Stimulated activated CD8-positive, alpha-beta memory T cell treated with anti-CD3 and anti-CD28 coated beads, Interleukin-15, amount 100 ng/mL, for 24 hours (primary cell): ENCODE measurements at places on chromosomes 4 and X.

DNA sequence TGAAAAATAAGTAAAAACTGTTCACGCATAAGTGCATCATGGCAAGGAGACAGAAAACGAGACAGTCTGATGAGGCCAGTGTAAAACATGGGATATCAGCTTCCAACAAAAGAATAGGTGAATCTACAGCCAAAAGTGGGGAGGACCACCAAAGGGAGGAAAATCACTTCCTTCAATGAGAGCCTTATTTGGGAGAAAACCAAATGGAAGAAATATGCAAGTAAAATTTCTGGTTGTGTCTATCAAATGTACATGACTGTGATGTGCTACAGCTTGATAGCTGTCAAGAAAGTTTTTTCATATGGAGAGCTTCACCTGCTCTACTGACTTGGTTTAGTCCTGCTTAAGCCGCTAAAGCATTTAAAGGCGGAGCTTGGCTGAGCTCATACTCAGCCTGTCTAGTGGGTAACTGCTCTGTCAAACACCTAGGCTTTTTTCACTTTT, 66.2 kb downstream of the MAGEA1 start:
- DNase-seq, result no peak

DNA sequence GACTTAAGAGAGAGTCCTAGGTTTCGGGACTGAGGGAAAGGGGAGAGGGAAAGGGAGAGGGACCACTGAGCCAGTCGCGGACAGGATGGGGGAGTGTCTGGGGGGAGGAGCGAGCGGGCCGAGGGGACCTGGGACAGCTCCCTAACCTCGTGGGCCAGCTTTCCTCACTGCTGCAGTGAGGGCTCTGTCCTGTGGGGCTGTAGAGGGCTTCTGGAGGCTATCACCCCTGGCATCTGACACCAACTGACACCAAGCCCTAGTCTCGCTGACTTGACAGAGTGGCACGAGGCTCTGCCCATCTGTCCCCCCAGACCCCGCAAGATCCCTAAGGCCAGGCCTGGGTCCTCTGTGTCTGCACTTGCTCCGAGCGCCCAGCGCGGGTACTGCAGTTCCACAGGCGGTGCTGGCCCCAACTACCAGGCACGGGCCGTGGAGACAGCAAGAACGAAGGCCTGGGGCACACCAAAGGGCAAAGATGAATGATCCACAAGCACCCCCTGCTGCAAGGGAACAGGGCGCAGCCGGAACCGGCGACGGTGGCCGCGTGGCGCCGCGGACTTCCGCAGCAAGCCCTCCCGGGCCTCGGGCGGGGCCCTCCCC, 465 bp downstream of the HAUS7 start:
- no peak for DNase-seq

DNA sequence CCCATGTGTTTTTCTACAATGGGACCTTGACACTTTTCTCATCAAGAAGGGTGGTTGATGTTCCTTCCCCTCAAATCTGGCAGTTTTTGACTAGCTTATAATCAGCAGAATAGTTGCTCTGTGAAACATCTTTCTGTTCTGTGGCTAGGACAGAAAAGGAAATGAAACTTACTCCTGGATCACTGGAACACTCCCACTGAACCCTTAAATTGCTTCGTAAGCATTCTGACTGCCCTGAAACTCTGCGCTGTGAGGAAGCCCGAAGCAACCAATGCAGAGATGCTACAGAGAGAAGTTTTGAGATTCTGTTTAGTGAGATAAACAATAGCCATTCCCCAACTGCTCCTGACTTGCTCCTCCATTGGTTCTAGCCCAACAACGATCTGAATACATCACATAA, 602.2 kb downstream of the CENPC start:
- DNase-seq, result no peak

- no peak for DNase-seq
Measured at GRCh38 chr4:81566161-81566591, 94.5 kb upstream of the RASGEF1B start.

DNA sequence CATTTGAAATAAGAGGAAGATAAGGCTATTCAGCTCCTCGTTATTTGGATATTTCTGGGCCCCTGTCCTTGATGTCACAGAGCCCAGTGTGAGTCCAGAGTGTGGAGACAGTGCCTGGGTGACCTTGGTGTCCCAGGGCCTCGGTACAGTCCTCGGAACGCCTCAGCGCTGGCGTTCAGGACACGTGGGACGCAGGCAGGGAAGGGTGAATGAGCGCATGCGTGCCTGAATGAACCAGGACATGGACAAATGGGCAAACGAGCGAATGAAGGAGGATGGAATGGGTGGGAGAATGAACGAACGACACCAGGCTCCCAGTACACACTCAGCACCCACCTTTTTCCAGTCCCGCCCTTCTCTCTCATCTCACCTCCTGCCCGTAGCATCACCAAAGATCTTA, 44.2 kb downstream of the EVC start:
- no peak for DNase-seq

- no peak for DNase-seq
Measured at GRCh38 chr4:101813604-101814003, 23.1 kb downstream of the BANK1 start.

DNA sequence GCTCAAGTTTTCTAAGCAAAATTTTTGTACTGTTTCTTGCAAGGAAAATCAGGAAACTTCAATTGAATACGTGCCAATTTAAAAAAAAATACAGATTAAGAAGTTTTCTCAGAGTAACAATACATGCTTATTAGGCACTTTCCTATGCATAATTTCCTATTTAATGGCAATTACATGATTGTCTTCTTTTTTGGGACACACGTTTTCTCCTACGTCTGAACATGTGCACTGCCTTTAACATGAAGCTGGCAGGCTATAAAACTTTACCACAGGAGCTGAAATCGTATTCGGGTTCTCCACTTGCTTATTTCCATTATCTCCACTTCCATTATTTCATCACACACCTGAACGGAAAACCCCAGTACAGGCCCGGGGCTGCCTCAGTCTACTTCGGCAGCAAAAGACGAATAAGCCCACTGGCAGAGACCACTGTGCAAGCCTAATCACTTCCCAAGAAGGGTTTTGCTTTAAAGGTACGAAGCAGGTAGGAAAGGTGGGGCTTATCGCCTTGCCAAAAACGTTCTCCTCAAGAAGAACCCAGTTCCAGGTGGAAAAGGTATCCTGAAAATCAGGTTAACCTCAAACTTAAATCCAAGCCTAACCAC, 575 bp downstream of the RCHY1 start:
- DNase-seq, result no peak

- no peak for DNase-seq
Measured at GRCh38 chr4:189304167-189304566, 636.5 kb upstream of the FRG1 start.

- no peak for DNase-seq
Measured at GRCh38 chrX:47178337-47178736, 15.3 kb upstream of the UBA1 start.

DNA sequence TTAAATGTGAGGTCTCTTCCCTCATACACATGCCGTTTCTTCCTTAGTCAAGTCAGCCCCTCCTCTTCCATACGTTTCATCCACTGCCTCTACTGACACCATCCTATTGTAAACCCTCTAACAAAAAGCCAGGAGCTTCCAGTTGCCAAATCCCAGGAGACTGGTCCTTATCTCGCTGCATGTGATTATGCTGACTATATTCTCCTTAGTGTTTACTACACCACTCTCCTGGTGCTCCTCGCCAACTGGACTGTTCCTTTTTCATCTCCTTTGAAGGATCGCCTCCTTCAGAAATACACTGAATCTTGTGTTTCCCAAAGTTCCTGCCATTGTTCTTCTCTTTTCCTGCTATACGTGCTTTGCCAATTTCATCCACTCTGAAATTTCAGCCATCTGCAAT, 27.7 kb downstream of the MAML3 start:
- no peak for DNase-seq

DNA sequence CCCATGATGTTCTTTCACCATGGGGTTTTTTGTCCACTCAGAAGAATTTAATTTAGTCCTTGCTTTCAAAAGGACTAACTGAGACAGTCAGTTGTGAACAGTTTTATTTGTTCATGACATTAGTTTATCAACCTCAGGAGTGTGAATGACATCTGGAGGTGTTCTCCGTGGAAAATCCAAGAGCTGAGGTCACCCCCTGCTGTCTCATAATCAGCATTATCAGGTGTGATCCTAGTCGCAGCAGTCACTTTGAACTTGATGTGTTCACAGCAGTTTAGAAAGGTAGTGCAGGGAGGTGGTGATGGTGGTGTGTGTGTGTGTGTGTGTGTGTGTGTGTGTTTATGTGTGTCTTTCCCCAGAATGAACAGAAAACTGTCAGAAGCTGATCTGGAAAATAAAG, 1760.8 kb upstream of the PCDH10 start:
- no peak for DNase-seq
